ENCODE measurements at places on chromosomes 7 and 10. TPM values are rescaled to one million over a fixed set of nuclear protein-coding genes. Genes with fewer than 3 reads are reported as not detected.
A peak's percentile ranks its signal among the peaks of the same experiment; 100 is the strongest.

DNA sequence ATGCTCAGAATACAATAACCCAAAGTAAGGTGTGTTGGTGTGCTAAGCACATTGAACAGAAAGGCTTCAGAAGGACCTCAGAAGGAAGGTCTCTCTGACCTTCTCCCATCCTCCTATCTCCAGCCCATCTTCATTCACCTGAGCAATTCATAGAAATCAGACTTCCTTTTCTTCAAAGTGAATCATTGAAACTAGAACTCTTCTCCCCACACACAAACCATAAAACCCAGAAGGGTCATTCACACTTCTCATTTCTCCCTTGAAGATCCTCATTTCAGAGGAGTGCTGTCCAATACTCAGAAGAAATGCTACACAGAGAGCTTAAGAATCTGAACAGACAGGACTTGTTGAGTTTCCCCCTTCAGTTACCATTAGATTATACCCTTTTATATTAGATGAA lies 89.5 kb downstream of the VWDE start:
- no peaks in the 10 kb centered on the region for H3K4me1 ChIP-seq
- no peaks in the 10 kb centered on the region for H3K36me3 ChIP-seq
- H3K4me3 ChIP-seq = no peak overlapping the region
- no peak for DNase-seq
- no peak overlapping the region for H3K27ac ChIP-seq
- no peaks in the 10 kb centered on the region for H3K27me3 ChIP-seq

DNA sequence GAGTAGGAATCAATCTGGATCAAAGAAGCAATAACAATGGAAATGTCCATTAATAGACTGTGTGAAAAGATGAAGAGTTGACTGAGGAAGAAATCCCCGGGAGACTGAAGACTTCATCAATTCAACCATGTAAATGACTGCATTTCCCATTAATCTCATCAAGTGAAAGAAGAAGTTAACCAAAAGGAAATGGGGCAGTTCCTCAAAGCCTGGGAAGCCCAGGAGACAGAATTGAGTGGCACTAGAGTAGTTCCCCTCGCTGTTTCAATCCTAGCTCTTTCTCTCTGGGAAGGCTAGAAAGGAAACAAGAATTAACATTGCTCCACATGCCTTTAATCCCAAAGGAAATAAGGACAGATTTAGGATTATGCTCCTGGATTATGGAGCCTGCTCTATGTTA lies 4.8 kb upstream of the OR6V1 start:
- H3K4me3 ChIP-seq = no peak overlapping the region
- H3K36me3 ChIP-seq = no peaks in the 10 kb centered on the region
- H3K27ac ChIP-seq = no peak overlapping the region
- H3K27me3 ChIP-seq = no peaks in the 10 kb centered on the region
- no peaks in the 10 kb centered on the region for H3K4me1 ChIP-seq

HDAC9 gene
- 22.1 TPM for total RNA-seq

GRCh38 chr10:18743926-18744325 lies 84.7 kb downstream of the ARL5B start:
- no peaks in the 10 kb centered on the region for H3K36me3 ChIP-seq
- no peak overlapping the region for H3K27ac ChIP-seq
- no peak overlapping the region for H3K4me3 ChIP-seq

PNLIPRP3 gene
- total RNA-seq = not detected

GRCh38 chr10:31272841-31273240 lies 46.2 kb upstream of the ZEB1 start:
- no peaks in the 10 kb centered on the region for H3K27me3 ChIP-seq
- no peaks in the 10 kb centered on the region for H3K36me3 ChIP-seq
- no peak overlapping the region for H3K4me3 ChIP-seq

DNA sequence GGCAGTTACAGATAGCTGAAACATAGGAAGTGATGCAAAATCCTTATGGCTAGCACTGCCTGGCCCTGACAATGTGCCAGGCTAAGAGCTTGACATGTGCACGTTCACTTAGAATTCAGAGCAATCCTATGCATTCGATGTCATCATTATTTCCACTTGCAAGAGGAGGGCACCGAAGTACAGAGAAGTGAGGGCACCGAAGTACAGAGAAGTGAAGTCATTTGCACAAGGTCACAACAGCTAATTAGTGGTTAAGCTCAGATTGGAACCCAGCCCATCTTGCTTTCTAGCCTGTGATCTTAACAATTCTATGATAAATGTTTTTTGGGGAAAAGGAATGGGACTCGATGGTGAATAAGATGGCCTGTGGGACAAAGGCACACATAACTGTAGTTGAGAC lies 73.4 kb downstream of the ARHGAP22 start:
- H3K36me3 ChIP-seq = no peaks in the 10 kb centered on the region
- no peak for DNase-seq
- H3K27me3 ChIP-seq = no peaks in the 10 kb centered on the region
- no peak overlapping the region for H3K4me3 ChIP-seq
- peaks cover 2% of the 10 kb centered on the region for H3K4me1 ChIP-seq

GRCh38 chr7:29078311-29079260 lies 67.8 kb downstream of the CPVL start:
- no peak overlapping the region for H3K4me3 ChIP-seq
- H3K36me3 ChIP-seq = no peaks in the 10 kb centered on the region
- H3K4me1 ChIP-seq = no peaks in the 10 kb centered on the region
- no peaks in the 10 kb centered on the region for H3K27me3 ChIP-seq

TBRG4 gene
- total RNA-seq = 67.8 TPM

SNX10 gene
- total RNA-seq = 72.0 TPM

DNA sequence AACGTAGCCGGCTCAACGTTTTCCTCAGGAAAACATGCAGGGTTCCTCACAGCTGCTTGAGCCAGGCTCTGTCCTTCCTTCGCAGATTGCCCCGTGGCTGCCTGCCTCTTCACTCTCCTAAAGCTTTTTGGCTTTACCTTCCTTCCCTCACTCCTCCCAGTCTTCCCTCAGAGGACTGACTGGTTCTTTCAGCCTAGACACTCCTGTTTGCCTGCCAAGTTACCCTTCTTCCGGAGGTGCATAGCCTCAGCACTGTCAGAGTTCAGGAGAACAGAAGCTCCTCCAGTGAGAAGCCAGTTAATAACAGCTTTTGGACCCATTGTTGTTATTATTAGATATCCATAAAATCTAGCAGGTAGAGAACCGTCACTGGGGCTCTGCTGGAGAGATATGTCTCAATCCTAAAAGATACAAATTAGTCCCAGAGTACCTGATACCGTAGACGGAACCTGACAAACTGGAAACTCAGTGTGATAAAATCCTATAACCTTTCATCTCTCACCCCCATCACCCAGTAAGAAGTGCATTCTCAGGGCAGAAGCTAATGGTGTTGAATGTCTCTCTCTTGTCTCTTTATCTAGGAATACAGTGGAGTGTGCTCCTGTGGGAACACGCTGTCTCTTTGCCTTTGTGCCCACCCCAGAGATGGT lies 79.6 kb downstream of the SND1 start:
- no peaks in the 10 kb centered on the region for H3K27me3 ChIP-seq
- no peak for DNase-seq
- no peak overlapping the region for H3K4me3 ChIP-seq
- H3K4me1 ChIP-seq = no peaks in the 10 kb centered on the region

- H3K4me1 ChIP-seq = no peaks in the 10 kb centered on the region
- H3K27ac ChIP-seq = no peak overlapping the region
- no peaks in the 10 kb centered on the region for H3K27me3 ChIP-seq
- H3K36me3 ChIP-seq = no peaks in the 10 kb centered on the region
Measured at GRCh38 chr7:132138817-132139216, 437.5 kb downstream of the PLXNA4 start.

- H3K4me3 ChIP-seq = no peak overlapping the region
- no peaks in the 10 kb centered on the region for H3K4me1 ChIP-seq
- DNase-seq = no peak
- no peaks in the 10 kb centered on the region for H3K27me3 ChIP-seq
Measured at GRCh38 chr7:149866779-149867447, 6.9 kb upstream of the ATP6V0E2 start.

DNA sequence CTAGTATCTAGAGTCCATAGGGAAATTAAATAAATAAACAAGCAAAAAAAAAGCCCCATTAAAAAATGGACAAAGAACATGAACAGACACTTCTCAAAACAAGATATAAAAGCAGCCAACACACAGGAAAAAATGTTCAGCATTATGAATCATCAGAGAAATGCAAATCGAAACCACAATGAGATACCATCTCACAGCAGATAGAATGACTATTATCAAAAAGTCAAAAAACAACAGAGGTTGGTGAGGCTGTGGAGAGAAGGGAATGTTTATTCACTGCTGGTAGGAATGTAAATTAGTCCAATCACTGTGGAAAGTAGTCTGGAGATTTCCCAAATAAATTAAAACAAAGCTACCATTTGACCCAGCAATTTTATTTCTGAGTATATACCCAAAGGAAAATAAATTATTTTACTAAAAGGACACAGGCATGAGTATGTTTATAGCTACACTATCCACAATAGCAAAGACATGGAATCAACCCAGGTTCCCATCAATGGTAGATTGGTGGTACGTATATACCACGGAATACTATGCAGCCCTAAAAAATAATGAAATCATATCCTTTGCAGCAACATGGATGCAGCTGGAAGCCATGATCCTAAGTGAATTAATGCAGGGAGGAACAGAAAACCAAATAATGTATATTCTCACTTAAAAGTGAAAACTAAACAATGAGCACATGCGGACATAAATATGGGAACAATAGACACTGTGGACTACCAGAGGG lies 366.5 kb upstream of the SEMA3C start:
- no peak overlapping the region for H3K27ac ChIP-seq
- H3K4me3 ChIP-seq = no peak overlapping the region
- no peaks in the 10 kb centered on the region for H3K36me3 ChIP-seq
- H3K27me3 ChIP-seq = no peaks in the 10 kb centered on the region
- no peak for DNase-seq
- no peaks in the 10 kb centered on the region for H3K4me1 ChIP-seq

CHCHD2 gene
- total RNA-seq = 261 TPM

DNA sequence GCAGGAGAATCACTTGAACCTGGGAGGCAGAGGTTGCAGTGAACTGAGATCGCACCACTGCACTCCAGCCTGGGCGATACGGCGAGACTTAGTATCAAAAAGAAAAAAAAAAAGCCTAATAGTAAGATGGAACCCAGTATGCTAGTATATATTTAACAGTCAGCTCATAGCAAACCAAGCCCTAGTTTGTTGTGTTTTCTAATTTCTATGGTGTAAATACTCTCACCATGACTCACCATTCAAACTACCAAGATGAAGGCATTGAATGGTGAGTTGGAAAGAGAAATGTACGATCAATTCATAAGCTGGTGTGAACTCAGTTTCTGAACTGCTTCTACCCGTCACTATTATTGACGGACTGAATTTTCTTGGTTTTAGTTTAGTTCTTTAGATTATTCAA lies 173.7 kb upstream of the KAT6B start:
- H3K4me1 ChIP-seq = no peaks in the 10 kb centered on the region
- H3K4me3 ChIP-seq = no peak overlapping the region
- H3K27ac ChIP-seq = no peak overlapping the region

- H3K27ac ChIP-seq = no peak overlapping the region
- no peaks in the 10 kb centered on the region for H3K4me1 ChIP-seq
- H3K36me3 ChIP-seq = no peaks in the 10 kb centered on the region
- no peak for DNase-seq
- H3K4me3 ChIP-seq = no peak overlapping the region
Measured at GRCh38 chr7:107867858-107868466, 23.0 kb upstream of the DLD start.

- H3K27ac ChIP-seq = no peak overlapping the region
- DNase-seq = no peak
- H3K36me3 ChIP-seq = no peaks in the 10 kb centered on the region
- no peak overlapping the region for H3K4me3 ChIP-seq
Measured at GRCh38 chr7:145378197-145378596, 542.3 kb upstream of the TPK1 start.

SDK1 gene
- total RNA-seq = 38.3 TPM

GRCh38 chr10:126972635-126973414 lies 67.6 kb downstream of the DOCK1 start:
- peak overlapping the region; percentile 86 for H3K27ac ChIP-seq
- H3K36me3 ChIP-seq = peaks cover 5% of the 10 kb centered on the region
- H3K4me1 ChIP-seq = peaks cover 6% of the 10 kb centered on the region
- no peak for DNase-seq

DNA sequence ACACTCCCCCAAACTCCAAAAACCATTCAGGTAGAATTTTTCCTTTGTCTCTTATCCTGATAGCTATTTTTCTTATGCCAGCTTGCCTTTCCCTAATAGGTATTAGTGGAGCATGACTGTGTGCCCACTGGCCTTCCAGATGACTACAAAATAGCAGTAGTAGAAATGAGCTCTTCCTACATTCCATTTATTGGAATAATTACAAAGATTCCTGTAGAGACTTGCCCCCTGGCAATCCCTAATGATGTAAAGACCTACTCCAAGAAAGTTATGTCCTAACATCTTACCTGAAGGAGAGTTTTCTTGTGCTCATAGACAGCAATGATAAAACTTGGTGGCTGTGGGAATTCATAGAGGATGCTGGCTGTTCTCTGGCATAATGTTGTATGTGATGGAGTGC lies 501.8 kb downstream of the GATA3 start:
- no peak overlapping the region for H3K4me3 ChIP-seq
- H3K36me3 ChIP-seq = no peaks in the 10 kb centered on the region
- DNase-seq = no peak
- no peaks in the 10 kb centered on the region for H3K4me1 ChIP-seq
- H3K27me3 ChIP-seq = no peaks in the 10 kb centered on the region
- no peak overlapping the region for H3K27ac ChIP-seq

DNA sequence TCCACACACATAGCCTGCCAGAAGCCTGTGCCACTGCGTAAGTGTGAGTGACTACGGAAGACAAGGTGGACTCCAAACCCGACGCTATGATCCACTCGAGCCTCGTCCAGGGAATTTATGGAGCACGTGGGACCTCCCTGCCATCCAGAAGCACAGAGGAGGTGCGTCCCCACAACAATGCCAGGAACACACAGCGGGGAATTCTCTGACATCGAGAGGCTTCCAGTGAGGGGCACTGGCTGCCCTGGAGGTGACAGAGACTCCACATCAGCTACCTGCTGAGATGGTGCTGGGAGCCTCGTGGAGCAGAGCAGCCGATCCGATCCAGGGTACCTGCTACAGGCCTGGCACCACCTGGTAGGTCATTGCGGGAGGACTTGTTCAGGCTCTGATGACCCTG lies 72.2 kb upstream of the INSIG1 start:
- H3K4me3 ChIP-seq = no peak overlapping the region
- no peak for DNase-seq
- no peaks in the 10 kb centered on the region for H3K36me3 ChIP-seq

DNA sequence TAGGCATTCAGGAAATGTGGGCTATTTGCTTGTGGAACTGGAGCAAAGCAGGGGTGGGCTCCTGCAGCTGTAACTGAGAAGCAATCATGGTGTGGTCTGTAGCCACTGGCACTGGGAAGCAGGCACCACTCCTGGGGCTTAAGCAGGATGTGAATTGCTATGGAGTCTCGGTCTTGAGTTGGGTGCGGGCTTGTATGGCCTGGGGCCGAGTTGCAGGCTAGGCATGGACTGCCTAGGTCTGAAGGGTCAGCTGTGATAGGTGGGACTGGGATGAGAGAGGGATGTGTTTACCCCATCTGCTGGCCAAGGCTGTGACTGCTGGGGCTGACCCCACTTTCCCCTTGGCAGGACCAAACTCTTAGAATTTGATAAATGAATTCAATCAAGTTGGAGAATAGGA lies 43.0 kb downstream of the ADCY1 start:
- no peak overlapping the region for H3K4me3 ChIP-seq
- H3K36me3 ChIP-seq = no peaks in the 10 kb centered on the region
- H3K4me1 ChIP-seq = no peaks in the 10 kb centered on the region
- no peak for DNase-seq
- no peak overlapping the region for H3K27ac ChIP-seq

GRCh38 chr10:22228167-22228938 lies 10.5 kb upstream of the EBLN1 start:
- no peaks in the 10 kb centered on the region for H3K4me1 ChIP-seq
- H3K27me3 ChIP-seq = no peaks in the 10 kb centered on the region
- peak overlapping the region; percentile 75 for H3K4me3 ChIP-seq

GRCh38 chr10:123553810-123554430 lies 112.2 kb upstream of the GPR26 start:
- no peaks in the 10 kb centered on the region for H3K4me1 ChIP-seq
- no peak for DNase-seq
- H3K27me3 ChIP-seq = no peaks in the 10 kb centered on the region
